ENCODE measurements at places on chromosomes 3 and 15. TPM values are rescaled to one million over a fixed set of nuclear protein-coding genes. Genes with fewer than 3 reads are reported as not detected.

The TEX55 gene
- polyA plus RNA-seq = not detected

The GOLGA8B gene
- 371 TPM for polyA plus RNA-seq

The ADAMTSL3 gene
- 1.4 TPM for polyA plus RNA-seq

The SLC38A3 gene
- 35.2 TPM for polyA plus RNA-seq

GRCh38 chr15:89967881-89968280 lies 33.2 kb upstream of the ZNF710 start:
- H3K4me1 ChIP-seq = peaks cover 17% of the 10 kb centered on the region
- H3K27me3 ChIP-seq = no peaks in the 10 kb centered on the region
- no peaks in the 10 kb centered on the region for H3K36me3 ChIP-seq
- no peak for DNase-seq
- no peak overlapping the region for H3K4me3 ChIP-seq

- no peaks in the 10 kb centered on the region for H3K27me3 ChIP-seq
- H3K4me3 ChIP-seq = no peak overlapping the region
- no peaks in the 10 kb centered on the region for H3K36me3 ChIP-seq
- no peak for DNase-seq
- H3K4me1 ChIP-seq = no peaks in the 10 kb centered on the region
Measured at GRCh38 chr3:157063926-157064325, 96.0 kb downstream of the CCNL1 start.

GRCh38 chr3:195256639-195257453 lies 14.1 kb downstream of the XXYLT1 start:
- no peaks in the 10 kb centered on the region for H3K27me3 ChIP-seq
- DNase-seq = no peak
- peaks cover 3% of the 10 kb centered on the region for H3K4me1 ChIP-seq
- no peaks in the 10 kb centered on the region for H3K36me3 ChIP-seq

GRCh38 chr3:49530701-49531100 lies 23.6 kb upstream of the BSN start:
- H3K4me1 ChIP-seq = peaks cover 17% of the 10 kb centered on the region
- no peak overlapping the region for H3K4me3 ChIP-seq
- H3K27ac ChIP-seq = no peak overlapping the region
- no peaks in the 10 kb centered on the region for H3K27me3 ChIP-seq
- DNase-seq = no peak

GRCh38 chr3:176971613-176972174 lies 225.6 kb downstream of the TBL1XR1 start:
- H3K4me3 ChIP-seq = no peak overlapping the region
- no peaks in the 10 kb centered on the region for H3K27me3 ChIP-seq
- no peaks in the 10 kb centered on the region for H3K36me3 ChIP-seq
- DNase-seq = no peak
- no peak overlapping the region for H3K27ac ChIP-seq

Measured in pancreas (tissue), 10 donors.